Placental epithelial cell (primary cell): ENCODE measurements at places on chromosomes 5 and 9. TPM values are rescaled to one million over a fixed set of nuclear protein-coding genes. Genes with fewer than 3 reads are reported as not detected.

Gene ITGA2
- total RNA-seq: 3.5 and 39.6 TPM in 2 replicates

Gene PCDHA1
- total RNA-seq: not detected in 2 replicates

Gene LCN9
- total RNA-seq: not detected in 2 replicates

Gene SMC5
- 25.8 and 60.5 TPM in 2 replicates for total RNA-seq

Gene SHISAL2B
- total RNA-seq: not detected in 2 replicates

Gene PCDHGB7
- total RNA-seq: 1.8 and 7.5 TPM in 2 replicates

Gene NSD1
- 60.5 and 61.5 TPM in 2 replicates for total RNA-seq

Gene SLC36A2
- total RNA-seq: not detected in 2 replicates

Gene SLC4A9
- not detected in 2 replicates for total RNA-seq
